ENCODE measurements at places on chromosomes 3 and 15.
A peak's percentile ranks its signal among the peaks of the same experiment; 100 is the strongest.

DNA sequence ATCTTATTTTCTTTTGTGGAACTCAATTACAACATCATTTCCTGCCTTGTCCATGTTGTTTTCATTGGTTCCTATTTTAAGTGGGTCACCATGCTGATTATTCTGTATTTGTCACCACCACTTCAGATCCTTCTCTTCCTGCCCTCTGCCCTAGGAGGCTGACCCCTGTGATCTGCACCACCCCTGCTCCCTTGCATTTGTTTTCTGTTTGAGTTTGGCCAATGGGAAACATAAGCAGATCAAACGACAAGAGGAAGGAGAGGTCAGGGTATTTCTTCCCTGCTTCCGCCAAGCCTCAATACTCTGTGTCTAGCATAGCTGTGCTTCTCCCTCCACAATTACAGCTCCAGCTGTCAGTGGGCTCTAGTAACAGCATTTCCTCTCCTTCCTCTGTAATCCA, 71.6 kb downstream of the IMPG2 start:
- DNase-seq: no peak

DNA sequence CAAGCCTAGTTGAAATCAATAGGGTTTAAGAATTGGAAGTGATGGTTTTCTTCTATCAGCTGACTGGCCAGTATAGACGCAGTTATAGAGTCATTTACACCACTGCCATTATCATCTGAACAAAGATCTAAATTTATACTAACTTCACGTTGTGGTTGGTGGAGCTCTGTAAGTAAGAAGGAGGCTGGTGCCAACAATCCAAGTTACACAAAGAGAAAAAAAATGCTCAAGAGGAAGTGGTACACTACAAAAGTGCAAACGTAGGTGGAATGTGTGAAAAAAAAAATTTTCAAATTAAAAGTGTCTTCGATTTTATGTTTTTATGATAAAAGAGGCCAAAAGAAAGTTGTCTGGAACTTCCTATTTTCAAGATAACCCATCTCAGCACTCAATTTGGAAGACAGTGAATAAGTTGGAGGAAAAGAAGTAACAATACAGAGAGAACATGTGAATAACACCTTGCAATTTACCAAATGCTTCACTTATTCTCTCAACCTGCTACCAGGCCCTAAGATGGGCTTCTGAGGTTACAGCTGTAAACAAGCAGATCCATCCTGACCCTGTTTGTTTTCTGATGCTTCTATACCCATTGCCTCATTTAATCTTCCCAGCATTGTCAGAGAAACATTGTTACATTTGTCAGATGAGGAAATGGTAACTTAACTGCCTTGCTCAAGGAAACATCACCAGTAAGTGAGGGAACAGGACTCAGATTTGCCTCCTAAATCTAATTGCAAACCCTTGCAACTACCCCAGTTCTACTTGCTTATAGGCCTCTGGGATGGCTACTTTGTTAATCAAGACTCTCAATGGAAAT, 12.0 kb upstream of the TASOR start:
- DNase-seq: no peak

- DNase-seq: no peak
These were observed 84.9 kb downstream of the ARNT2 start for GRCh38 chr15:80489030-80489594.

- no peak for DNase-seq
These were observed 8.0 kb upstream of the KBTBD8 start for GRCh38 chr3:66989860-66990696.

GRCh38 chr3:40895109-40895508, 304.2 kb upstream of the CTNNB1 start:
- DNase-seq: no peak

DNA sequence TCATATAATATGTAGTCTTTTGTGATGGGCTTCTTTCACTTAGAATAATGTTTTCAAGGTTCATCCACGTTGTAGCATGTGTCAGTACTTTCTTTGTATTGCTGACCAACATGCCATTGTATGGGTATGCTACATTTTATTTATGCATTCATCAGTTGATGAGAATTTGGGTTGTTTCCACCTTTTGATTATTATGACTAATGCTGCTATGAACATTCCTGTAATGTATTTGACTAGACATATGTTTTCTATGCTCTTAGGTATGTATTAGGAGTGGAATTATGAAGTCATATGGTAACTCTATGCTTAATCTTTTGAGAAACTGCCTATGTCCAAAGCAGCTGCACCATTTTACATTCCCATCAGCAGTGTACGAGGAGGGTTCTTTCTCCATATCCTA, 3.2 kb upstream of the PODXL2 start:
- DNase-seq: no peak

GRCh38 chr15:95440712-95441111, 889.8 kb upstream of the NR2F2 start:
- no peak for DNase-seq

- no peak for DNase-seq
These were observed 583.1 kb upstream of the CFAP20DC start for GRCh38 chr3:59632760-59633573.

- no peak for DNase-seq
These were observed 21.1 kb downstream of the GCNT3 start for GRCh38 chr15:59632714-59633113.

DNA sequence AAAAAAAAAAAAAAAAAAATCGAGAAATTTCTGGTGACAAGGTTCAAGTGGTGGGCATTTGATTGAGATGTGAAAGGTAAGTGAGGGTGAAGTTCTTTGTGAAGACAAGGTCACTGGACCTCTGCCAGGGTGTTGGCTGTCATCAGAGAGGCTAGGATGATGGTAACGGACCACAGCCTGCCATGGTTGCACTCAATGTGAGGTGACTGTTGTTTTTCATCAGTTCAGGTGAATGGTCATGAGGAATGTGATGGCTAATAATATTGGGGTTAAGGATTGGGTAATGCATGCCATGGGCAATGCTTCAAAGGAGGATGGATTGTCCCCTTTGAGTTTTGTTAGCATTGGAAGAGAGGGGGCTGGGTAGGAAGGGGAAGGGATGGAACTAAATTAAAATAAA, 4.3 kb upstream of the ALPK3 start:
- DNase-seq: no peak

DNA sequence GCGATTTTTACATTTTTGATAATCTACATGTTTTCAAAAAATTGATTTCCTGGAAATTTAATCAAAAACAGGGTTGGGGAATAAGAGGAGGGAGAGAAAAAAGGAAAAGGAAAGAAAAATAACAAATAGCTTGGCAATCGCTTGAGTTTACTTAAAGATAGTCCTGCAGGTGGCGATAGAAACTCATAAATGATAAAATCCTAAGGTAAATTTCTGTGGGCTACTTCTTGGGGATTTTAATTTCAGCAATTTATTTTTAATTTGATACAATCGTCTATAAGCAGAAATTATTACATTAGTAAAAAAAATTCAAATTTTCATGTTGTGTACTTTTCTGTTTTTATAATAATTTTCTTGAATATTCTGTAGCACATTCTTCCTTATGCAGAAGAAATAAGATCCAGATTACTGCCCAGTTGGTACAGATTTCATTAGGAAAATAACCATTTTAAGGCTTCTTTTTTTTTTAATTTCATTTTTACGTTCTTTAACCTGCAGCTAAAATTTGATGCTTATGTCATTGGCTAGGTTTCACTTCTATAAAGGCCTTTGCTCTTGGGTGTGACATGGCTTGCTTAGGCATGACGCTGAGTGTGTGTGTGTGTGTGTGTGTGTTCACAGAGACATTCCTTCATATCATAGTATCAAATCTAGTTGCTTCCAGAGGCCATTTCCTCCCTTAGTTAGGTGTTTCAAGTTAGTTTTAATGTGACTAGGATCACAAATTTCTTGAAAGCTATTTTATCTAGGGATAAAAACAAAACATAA, 181.8 kb downstream of the MCTP2 start:
- no peak for DNase-seq

DNA sequence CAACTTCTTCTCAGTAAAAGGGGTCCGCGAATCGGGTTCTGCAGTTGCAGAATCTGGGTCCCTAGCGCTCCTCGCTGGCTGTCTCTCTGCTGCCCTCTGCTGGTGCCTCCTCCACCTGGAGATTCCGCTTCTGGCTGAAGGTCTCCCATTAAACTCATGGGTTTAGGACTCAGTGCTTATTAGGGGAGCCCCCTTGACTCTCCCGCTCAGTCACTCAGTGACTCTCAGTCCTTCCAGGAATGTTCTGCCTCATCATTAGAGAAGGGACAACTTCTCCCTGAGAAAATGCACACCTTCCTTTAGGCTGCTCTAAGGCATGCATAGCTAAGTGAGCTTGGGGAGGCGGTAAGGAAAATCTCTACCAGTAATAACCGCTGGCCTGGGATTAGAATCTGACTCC, 7.1 kb downstream of the CPN2 start:
- peak; percentile 34 for DNase-seq

GRCh38 chr3:157274644-157275137, 114.7 kb upstream of the CCNL1 start:
- peak; percentile 37 for DNase-seq

GRCh38 chr15:40807888-40808461, 702 bp upstream of the DNAJC17 start:
- DNase-seq: no peak

DNA sequence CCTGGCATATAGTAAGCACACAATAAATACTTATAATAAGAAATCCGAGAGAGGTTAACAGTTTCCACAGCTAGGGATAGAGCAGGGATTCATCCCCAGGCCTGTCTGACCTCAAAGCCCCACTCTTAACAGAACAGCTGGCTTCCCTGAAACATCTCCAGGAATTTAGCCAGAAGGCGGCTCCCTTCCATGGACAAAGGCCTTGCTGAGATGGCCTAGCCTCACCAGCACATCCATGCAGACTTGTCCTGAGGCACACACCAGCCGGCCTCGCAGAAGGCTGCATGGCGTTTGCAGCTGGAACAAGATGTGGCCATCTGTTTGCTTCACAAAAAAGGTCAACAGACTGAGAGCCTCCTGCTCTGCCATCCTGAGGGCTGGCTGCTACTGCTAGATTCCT, 245.4 kb downstream of the SLCO3A1 start:
- peak; percentile 69 for DNase-seq

- no peak for DNase-seq
These were observed 65.4 kb upstream of the XCR1 start for GRCh38 chr3:46092702-46093080.

DNA sequence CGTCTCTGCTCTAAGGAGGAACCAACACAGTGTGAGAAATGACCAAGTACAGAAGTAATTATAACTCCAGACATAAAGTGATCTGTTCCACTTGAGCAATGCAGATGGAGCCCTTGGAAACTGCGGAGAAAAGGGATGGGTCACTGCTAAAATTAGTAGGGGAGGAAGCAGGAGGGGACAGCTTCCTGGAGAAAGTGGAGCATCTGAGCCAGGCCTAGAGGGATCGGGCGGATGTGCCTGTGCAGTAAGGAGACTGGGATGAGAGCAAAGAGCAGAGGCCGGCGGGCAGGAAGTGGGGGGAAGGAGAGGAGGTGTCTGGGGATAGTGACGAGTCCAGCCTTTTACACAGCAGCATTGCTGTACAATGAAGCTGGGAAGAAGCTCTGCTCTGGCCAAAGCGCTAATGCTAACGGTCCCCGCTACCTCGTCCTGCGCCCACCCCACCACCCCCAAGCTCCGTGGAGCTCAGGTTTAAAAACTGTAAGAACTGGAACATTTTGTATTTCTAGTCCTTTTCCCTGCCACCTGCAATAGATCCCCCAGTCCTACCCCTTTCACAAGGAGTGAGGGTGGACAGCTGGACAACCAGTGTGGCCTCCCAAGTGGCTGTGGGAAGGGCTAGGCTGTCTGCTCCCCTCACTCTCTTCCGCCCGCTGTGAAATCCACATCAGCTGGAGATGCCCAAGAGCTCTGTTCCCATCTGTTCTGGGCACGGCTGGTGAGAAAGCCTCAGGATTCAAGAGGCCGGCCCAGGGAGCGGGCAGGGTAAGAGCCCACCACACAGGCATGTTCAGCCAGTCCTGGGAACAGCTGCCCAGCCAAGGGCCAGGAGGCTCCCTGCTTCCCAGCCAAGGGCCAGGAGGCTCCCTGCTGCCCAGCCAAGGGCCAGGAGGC, 53.0 kb upstream of the HES1 start:
- DNase-seq: no peak

GRCh38 chr15:58566029-58566428, 134.2 kb downstream of the LIPC start:
- no peak for DNase-seq

- no peak for DNase-seq
These were observed 476.9 kb downstream of the SQOR start for GRCh38 chr15:46111730-46112129.

DNA sequence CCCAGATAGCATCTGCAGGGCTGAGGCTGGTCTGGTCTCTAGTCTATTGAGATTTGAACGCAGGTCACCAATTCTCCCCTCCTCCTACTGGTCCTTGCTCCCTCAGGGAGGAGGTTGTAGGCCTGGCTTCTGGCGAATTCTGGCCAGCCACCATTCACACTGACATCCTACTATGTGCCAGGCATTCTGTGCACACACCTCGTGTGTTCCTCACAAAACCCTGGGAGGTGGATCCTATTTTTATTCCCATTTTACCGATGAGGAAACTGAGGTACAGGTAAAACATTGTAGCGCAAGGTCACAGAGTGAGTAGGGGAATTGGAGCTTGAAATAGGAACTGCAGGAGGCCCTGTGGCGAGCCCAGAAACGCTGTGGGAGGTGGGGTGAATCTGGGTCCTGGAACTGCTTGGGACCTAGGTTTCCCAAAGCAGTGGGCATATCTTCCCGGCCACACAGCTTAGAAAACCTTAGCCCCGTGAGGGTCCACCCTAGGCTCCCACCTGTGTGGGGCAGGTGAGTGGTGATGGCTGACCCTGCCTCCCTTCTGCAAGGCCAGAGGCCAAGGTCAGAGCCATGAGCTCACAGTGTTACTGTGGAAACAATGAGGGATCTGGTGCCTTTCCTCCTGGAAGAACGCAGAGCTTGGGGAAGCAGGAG, 4.8 kb upstream of the ATP2B2 start:
- DNase-seq: no peak

DNA sequence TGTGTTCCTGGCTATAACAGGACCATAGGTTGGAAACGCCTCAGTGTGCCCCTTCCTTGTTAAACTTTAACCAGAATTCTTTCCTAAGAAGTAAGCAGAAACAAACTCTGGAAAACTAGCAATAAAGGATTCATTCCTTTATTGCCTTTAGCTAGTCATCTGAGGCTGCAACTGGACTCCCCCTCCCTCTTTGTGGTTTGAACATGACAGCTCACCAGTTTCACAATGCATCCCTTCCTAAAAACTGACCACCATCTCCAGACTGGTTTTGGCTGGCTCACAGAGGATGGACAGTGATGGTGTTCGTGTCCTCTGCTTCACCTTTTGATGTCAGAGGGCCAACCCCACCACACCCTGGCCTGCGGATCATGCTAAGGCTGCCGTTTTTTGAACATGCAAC, 27.9 kb upstream of the TGFBR2 start:
- peak; percentile 1 for DNase-seq

GRCh38 chr3:64977308-64978100, 289.7 kb upstream of the ADAMTS9 start:
- DNase-seq: no peak

- DNase-seq: no peak
These were observed 155.4 kb downstream of the DIPK2A start for GRCh38 chr3:144127014-144127413.

DNA sequence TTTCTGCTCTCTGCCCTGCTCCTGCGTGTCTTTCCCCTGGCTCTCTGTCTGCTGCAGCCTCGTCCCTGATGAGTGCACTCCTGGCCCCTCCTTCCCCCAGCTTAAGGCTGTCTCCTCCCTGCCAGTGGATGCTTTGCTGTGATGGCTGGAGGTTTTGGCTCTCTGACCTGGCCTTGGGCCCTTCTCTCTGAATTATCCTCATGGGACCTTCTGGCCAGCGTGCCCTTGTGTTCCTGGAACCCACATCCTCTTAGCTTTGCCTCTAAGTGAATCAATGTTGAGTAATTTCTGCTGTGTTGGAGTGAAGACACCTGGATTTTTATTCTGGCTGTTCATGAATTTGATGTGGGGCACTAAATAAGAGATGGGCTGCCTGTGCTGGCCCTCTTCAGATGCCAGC, 9.8 kb upstream of the TNFAIP8L3 start:
- DNase-seq: no peak
